ENCODE measurements at places on chromosomes 16 and 17. TPM values are rescaled to one million over a fixed set of nuclear protein-coding genes. Genes with fewer than 3 reads are reported as not detected.

GRCh38 chr17:75642182-75642783, 9.0 kb downstream of the SMIM5 start:
- no peak for DNase-seq

GRCh38 chr16:83958137-83958845, 5.3 kb downstream of the OSGIN1 start:
- DNase-seq: no peak

DNA sequence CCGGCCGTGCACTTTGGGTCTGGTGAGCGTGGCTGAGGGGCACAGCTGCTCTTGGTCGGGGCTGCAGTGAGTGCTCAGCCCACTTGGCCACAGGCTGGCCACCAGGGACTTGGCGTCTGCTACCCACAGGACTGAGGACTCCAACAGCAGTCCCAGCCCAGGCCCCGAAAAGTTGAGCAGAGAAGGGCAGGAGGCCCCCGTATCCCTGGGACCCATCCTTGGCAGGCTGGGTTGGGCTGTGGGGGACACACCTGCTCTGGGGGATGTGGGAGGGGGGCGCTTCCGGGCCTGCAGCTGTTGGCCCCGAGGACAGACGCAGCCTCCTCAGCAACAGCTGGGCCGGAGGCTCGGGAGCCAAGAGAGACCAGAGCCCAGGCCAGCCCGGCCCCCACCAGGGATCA, 19.4 kb upstream of the SSTR5 start:
- no peak for DNase-seq

The CLEC18A gene
- not detected for polyA plus RNA-seq

DNA sequence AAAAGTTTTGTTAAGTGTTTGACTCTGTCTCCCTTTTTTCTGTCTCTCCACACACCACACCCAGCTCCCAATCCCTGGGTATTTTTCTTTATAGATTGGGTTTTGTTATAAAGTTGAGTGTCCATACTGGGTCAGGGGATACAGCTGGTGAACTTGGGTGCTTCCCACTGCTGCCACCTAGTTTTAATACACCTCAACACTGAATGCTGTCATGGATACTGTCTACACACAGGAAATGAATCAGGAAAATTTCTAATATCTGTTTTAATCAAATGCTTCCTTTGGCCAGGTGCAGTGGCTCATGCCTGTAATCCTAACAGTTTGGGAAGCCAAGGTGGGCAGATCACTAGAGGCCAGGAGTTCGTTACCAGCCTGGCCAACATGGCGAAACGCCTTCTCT, 5.3 kb upstream of the TAOK1 start:
- DNase-seq: no peak

DNA sequence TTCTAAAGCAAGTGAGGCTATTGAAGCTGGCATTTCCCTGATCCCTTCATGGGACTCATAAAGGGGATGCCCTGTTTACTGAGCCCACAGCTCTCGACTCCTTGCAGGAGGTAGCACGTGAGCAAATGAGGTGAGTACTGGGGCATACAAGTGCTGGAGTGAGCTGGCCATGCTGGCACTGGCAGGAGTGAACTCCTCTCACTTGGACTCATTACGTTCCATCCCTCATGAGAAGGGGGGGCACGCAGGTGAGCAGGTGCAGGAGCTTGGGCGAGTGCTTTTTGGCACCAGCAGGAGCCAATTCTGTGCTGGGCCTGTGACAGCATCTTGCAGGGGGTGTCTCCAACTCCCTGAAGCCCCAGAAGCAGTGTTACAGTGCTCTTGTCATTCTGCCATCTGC, 337.1 kb upstream of the CA10 start:
- DNase-seq: no peak

DNA sequence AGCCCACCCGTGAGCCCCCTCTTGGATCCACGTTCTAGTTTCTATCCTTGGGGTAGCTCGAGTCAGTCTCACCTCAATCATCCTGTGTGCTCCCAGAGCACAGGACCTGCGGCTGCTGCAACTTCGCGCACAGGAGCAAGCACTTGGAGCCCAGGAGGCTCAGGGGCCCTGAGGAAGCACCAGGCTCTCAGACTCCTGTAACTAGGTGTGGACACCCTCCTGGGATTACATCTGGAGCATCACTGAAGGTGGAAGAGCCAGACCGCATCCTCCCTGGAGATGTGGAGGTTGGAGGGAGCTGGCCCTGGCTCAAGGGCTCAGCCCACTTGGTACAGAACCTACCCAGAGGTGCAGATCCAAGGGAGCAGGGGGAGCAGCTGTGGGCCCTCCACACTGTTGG, 2.7 kb downstream of the HBQ1 start:
- DNase-seq: no peak

DNA sequence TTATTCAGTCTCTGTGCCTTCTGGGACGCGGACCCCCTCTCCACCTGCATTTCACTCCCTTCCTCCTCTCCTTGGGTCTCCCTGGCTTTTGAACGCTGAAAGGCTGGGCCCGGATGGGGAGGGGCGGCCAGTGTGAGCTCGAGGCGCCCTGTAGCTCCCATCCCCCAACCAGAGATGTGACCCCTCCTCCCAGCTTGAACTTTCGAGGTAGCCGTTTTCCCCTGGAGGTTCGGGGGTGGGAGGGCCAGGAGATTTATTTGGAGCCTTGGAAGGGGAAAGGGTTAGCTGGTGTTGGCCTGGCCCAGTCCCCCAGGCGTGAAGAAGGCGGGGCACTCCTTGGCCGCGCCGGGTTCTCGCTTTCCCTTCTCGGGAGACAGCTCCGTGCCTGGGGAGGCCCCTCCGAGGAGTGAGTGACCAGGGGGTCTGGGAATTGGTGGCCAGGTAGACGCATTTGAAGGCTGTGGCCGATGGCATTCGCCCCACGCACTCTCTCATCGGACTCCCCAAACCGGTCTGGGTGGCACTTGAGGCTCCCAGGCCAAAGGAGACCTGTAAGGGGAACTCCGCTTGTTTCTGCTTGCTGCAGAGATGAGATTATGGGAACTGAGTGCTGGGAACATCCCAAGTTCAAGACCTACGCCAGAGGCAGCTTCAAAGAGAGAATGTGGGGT, 942 bp downstream of the LDAF1 start:
- peak; percentile 47 for DNase-seq

- no peak for DNase-seq
Measured at GRCh38 chr16:19308392-19308791, 22.9 kb downstream of the CLEC19A start.

- DNase-seq: no peak
Measured at GRCh38 chr17:48062273-48062672, 14.1 kb downstream of the NFE2L1 start.

DNA sequence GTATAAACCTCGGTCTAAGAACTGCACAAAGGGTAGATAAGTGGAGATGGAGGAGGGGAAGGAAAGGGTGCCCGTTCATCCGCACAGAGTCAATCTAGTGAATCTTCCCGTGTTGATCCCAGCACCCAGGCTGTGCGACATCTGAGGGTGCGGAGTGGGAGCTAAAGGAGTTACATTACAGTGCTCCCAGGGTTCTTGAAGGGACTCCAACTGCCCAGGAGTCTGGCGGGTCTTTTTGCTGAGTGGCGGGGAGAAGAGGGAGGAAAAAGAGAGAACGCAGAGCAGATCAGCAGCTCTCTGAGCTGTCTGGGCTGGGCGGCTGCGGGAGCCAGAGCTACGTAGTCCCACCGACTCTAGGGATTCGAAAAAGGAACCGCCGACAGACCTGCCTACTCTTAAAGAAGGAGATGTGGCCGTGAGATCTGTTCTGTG, 1.6 kb upstream of the CA10 start:
- no peak for DNase-seq

The SOX9 gene
- polyA plus RNA-seq: not detected

GRCh38 chr17:38547444-38547843, 58.3 kb downstream of the SRCIN1 start:
- DNase-seq: no peak

- DNase-seq: no peak
Measured at GRCh38 chr17:29977836-29978235, 36.4 kb downstream of the EFCAB5 start.

GRCh38 chr16:2436110-2436509, 6.9 kb downstream of the CCNF start:
- no peak for DNase-seq

The SOCS1 gene
- 2.3 TPM for polyA plus RNA-seq

DNA sequence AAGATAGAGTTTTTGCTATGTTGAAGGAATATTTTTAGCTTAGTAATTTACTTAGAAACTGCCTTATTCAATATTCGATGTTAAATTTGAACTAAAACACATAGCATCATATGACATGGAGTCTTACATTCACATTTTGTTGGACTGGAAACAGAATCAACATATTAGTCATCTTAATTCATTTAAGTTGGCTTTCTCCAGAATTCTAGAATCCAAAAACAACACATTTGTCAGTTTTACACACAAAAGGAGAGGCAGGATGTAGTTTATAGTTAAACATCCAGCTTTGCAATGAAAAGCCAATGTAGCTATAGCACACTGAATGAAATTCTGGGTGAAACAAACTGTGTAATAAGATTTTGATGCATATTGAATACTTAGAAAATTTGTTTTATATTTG, 43.3 kb downstream of the WWOX start:
- no peak for DNase-seq

The VASN gene
- not detected for polyA plus RNA-seq

The ACSM2A gene
- polyA plus RNA-seq: not detected

The APPBP2 gene
- polyA plus RNA-seq: 3.8 TPM

The OGFOD3 gene
- 36.4 TPM for polyA plus RNA-seq

DNA sequence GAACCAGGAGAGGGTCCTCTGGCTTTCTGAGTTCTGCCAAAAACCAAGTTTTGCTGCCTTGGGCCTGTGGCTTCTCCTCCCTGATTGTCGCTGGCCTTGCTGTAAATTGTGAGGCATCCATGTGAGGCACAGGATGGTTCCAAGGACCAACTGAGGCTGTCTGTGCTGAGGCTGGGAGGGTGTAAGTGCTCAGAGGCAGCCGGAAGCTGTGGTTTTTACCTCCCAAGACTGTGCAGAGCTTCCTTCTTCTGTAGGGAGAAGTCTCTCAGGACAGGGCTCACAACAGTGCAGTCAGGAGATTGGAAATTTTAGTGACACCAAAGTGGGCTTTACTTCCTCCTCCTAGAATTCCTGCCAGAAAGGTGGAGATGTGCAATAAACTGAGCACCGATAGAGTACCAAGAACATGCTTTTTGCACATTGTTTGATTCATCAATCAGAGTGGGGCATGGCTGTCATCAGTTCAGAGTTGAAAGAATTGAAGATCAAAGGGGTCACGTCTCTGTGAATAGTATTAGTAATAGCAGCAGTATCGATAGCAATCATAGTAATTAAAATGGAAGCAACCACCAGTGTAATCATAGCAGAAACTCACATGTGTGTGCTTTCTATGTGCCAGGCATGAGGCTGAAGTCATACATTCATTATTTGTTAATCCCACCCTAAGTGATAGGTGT, 467.1 kb downstream of the WWOX start:
- no peak for DNase-seq

DNA sequence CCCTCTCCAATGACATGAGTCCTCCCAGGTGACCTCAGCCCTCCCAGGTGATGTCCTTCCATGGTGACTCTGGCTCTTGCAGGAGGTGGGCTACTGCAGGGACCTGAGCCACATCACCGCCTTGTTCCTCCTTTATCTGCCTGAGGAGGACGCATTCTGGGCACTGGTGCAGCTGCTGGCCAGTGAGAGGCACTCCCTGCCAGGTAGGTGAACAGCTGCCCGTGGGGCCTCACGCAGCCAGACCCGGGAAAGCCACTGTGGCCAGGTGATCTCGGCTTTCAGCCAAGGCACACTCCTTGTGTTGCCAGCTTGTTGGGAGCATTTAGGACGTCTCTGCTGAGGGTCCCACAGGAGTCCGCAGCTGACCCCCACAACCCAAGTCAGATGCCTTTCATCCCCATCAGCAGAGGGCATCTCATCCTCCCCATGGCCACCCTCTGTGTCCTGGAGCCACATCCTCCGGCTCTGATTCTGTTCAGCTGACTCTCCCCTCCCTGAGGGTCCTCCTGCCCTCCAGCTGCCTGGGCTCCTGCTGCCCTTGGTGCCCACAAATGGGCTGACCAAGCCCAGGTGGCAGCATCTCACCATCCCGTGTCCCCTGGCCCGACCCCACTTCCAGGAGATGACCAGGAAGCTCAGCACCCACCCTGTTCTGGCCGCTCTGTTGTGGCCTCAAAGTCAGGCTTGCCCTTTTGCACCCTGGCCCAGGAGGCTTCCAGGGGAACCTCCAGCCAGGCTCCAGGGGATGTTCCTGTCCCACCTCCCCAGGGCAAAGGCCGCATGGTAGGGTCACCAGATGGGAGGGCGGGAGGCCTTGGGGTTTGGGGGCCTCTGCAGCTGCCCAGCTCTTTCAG, 20.1 kb downstream of the USP6 start:
- no peak for DNase-seq

- DNase-seq: no peak
Measured at GRCh38 chr16:64952177-64952576, 169.7 kb downstream of the CDH11 start.

DNA sequence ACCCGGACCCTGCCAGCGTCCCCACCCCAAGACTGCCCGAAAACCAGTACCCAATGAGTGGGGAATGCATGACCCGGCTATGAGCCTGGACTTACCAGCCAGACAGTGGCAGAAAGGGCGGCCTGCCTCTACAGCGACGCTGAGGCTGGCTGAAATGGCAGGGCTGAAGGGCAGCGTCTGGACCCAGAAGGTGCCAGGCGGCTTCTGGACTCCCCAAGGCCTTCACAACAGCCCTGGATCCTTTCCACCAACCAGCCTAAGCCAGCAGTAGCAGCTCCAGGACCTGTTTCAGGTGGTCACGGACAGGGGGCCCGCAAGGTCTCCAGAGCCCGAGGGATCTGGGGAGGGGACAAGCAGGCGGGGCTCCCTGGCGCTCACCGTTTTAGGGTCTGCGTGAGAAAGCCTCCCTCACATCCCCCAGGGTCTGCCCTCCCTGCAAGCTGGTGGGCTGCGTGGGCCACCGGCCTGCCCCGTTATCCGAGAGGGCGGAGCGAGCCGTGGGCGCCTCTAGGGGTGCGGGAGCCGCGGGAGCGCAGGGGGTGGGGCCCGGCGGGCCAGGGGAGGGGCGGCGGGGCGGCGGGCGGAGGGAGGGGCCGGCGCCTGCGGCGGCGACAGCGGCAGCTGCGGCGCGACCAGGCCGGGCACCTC, at the start of gene RIPOR1:
RIPOR1 (plus strand) TSS at position 608 of the 648 bp plus-strand sequence. CDS start 9,618 bp downstream, outside the sequence.
- DNase-seq: peak; percentile 35

Measured in CD14-positive monocyte (primary cell).